ENCODE measurements at places on chromosomes 1 and 21.

DNA sequence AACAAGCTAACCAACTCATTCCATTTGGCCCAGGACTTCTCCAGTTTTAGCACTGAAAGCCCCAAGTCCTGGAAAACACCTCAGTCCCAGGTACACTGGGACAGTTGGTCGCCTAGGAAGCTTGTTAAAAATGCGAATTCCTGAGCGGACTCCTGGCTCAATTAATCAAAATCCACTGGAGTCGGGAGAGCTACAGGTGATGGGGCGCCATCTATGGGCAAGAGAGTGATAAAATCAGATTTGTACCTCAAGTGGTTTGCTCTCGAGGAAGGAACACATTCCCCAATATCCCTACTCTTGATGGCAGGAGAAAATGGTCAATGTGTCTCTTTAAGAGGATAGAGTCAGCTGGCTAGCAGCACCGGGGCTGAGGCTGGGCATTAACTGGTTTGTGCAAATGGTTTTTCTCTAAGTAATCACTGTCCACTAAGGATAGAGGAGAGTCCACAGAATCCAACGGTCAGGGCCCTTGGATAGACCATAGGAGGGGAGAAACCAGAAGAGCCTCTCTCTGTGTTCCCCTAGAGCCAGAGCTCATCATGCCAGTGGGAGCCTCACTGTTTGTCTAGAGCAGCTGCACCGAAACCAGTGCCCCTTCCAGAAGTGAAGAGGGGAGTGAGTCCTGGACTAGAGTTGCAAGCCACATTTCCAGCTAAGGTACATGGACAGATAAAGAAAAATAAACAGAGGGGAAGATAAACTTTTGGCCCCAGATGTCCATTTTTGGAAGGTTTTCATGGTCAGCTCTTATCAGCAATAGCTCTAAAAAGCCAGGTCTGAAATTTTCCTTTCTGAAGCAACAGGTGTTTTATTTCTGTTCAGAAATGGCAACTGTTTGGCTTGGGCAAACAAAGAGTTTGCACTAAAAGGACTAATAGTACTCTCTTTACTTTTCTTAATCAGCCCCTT is 148.5 kb downstream of the TENT5C start:
- DNase-seq, result no peak

GRCh38 chr1:19824541-19824940 is 9.5 kb upstream of the RNF186 start:
- no peak for DNase-seq

DNA sequence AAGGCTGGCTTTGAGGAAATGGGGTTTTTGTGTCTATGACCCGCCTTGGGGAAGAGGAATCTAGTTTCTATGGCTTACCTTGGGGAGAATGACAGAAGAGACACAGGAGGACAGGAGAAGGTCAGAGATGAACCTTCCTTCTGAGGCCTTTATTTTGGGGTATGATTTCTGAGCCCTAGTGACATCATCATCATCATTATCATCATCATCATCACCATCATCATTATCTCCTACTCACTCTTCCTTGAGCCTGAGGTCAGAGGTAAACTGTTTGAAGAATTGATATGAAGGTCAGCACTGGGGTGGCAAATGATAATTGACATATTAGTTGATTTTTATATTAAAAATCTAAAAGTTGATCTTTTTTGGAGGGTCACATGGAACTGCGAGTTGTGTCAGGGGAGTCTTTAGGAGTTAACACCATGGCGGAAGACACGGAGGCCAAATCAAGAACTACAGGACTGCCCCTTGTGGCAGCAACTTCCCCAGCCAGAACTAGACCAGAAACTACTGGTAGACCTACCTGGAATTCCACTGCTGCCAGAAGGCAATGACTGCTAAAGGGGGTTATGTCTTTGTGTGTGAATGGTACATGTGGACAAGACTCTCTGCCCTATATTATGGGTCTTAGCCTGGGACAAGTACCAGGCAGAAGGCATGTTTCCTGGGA is 49.8 kb upstream of the WLS start:
- DNase-seq, result no peak

- DNase-seq, result no peak
Observed at GRCh38 chr21:24881506-24881905, 725.8 kb downstream of the MRPL39 start.

GRCh38 chr1:167564612-167565270 is 11.2 kb upstream of the CREG1 start:
- DNase-seq, result no peak

GRCh38 chr1:184627007-184627341 is 127.7 kb downstream of the EDEM3 start:
- DNase-seq, result no peak

DNA sequence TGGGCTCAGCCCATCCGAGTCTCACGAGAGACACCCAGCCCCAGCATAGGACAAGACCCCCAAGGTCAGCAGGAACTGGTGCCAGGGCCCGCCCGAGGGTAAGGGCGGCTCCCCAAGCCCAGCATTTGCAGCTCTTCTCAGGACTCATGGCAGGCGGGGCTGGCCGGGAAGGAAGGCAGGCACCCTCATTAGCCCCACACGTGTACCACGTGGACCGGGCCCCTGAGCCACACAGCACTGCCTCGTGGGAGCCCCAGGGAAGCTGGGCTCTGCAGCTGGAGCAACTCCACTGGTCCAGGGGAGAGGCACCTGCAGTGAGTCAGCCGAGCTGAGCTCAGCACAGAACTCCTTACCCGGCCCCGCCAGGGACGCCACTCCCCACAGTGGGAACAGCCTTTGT is 97.7 kb upstream of the IFFO2 start:
- DNase-seq, result no peak

- DNase-seq, result no peak
Observed at GRCh38 chr1:94709891-94710581, 110.1 kb upstream of the SLC44A3 start.

DNA sequence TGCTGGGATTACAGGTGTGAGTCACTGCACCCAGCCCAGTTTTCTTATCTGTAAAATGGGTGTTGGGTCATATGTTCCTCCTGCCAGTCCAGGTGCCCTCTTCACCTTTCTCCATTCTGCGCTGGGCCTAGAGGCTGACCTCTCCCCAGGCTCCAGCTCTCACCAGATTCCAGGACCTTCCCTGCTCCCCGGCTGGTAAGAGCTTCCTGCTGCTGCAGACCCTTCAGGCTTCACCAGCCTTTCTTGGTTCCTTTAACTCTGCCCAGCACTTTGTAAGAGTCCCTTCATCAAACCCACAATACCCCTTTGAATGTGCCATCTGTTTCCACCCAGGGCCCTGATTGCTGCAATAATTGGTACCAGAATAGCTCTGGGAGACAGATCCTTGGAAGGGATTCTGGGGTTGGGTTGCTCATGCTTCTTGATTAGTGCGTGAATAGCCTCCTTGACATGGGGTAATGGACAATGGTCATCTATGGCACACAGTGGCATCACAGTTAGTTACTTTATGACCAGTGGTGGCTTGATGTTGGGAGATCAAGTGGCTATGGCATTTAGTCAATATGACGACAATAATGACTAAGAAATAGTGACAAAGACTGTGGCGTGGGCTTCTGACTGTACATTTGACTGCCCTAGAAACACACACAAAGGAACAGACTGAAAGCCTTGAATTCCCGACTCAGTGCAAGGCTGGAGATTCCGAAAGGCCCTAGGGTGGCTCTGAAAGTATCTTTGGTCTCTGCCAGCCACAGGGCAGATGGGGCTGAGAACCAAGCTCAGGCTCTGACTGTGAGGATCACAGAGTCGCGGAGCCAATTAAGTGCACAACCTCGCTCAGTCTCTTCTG is 67.3 kb downstream of the SLC9A1 start:
- no peak for DNase-seq

DNA sequence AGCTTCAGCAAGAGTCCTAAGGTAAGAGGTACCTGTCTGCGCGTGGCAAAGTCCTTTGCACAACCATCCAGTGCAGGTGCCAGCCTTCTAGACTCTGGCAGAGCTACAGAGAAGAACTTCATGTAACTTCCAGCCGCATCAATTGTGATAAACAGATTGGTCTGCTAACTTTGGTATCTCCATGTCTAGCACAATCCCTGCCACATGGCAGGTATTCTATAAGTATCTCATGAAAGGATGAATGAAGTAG is 29.8 kb downstream of the CD48 start:
- DNase-seq, result no peak
